Spleen (tissue), 13 donors: ENCODE measurements at places on chromosomes 4 and X. TPM values are rescaled to one million over a fixed set of nuclear protein-coding genes. Genes with fewer than 3 reads are reported as not detected.

GRCh38 chr4:65416891-65417290 lies 253.4 kb downstream of the EPHA5 start:
- DNase-seq = no peak

GRCh38 chrX:119647552-119648420 lies 41.6 kb upstream of the NKRF start:
- no peak for DNase-seq

Gene HTR2C
- not detected for total RNA-seq

Gene EVC2
- 2.4 TPM for total RNA-seq

DNA sequence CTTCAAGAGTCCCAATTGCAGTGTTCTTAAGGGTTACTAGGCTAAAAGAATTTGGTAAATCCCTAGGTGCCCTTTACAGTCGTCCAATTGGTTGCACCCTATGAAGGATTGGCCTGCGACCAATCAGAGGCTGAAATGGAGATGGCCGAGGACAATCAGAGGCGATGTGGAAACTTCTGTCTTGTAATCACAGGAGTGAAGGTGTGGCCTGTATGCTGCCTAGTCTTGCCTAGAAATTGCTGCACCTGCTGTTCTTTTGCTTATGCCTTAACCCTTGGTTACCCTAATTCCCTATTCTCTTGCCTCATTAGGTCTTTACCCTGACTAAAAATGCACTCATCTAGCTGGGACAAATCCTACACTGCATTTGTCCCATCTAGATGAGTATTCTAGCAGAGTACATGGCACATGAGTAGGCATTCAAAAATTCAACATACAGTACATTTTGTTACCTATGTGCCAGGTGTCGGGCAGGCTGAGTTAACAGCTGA lies 1.0 kb upstream of the DCK start:
- DNase-seq = no peak

DNA sequence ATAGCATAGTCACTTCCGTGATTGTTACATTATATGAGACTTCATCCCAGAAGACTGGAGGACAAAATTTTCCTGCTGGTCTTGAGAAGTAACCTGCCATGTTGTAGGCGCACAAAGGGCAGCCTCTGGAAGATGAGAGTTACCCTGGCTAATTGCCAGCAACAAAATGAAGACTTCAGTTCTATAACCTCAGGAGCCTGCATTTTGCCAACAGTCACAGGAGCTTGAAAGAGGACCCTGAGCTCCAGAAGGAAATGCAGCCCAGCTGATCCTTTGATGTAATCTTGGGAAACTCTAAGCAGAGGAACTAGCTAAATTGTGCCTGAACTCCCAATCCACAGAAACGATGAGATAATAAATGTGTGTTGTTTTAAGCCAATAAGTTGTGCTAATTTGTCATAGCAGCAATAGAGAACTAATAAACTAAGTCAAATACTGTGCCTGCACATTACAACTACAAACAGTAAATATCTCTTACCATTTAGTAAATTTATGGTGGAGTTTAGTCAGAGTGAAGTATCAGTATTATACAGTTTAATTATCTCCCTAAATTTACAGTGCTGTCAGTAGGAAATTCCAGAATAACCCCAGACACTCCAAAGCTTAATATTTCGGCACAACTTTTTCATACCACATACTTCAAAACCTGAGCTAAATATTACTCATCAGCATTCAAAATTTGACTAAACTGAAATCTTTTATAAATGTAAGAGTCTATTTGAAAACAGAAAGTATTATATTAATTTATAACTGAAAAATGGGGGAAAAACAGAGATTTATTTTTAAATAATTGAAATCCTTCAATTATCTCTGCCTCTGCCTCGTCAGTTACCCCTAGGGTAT lies 90.1 kb upstream of the MAPK10 start:
- no peak for DNase-seq

- DNase-seq = no peak
Observed at GRCh38 chr4:99002279-99002678, 6.8 kb downstream of the METAP1 start.

DNA sequence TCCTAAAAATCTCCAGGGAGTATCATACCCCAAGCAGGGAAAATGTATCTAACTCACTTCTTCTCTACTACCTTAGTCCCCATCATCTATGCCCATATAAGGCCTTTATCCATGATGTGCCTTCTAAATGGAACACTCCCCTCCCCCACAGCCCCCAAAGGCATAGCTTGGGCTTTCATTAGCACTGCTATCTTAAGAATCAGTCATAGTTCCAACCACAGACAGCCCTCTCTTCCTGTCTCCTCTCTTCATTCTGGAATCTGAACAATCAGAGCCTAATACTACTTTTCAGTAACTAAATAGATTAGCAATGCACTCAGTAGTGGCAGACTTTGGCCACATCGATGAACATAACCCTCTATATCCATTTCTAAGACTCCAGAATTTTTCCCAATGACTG lies 313.2 kb upstream of the DKK2 start:
- DNase-seq = no peak

- DNase-seq = peak; percentile 56
Observed at GRCh38 chr4:5823542-5824211, 69.2 kb downstream of the CRMP1 start.

DNA sequence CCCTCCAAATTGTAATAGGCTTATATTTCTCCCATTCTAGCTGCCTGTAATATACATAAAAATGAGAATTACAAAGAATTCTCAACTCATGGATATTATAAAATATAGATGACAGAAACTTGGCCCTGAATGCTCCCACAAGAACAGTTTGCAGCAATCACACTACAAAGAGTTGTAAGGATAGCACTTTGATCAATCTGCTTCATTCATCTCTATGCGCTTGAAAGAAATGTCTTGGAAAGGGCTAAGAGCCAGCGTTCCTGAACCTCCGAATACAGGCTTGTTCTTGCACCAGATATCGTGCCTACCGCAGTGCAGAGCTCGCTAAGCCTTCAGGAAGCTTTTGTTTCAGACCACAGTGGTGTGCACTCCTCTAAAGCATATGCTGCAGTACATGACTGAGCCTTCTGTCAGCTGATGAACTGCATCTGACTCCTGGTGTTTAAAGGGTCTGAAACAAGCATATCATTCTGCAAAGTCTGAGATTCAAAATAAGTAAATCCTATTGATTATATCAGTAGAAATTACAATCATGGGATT lies 417.6 kb upstream of the ZFP42 start:
- no peak for DNase-seq

DNA sequence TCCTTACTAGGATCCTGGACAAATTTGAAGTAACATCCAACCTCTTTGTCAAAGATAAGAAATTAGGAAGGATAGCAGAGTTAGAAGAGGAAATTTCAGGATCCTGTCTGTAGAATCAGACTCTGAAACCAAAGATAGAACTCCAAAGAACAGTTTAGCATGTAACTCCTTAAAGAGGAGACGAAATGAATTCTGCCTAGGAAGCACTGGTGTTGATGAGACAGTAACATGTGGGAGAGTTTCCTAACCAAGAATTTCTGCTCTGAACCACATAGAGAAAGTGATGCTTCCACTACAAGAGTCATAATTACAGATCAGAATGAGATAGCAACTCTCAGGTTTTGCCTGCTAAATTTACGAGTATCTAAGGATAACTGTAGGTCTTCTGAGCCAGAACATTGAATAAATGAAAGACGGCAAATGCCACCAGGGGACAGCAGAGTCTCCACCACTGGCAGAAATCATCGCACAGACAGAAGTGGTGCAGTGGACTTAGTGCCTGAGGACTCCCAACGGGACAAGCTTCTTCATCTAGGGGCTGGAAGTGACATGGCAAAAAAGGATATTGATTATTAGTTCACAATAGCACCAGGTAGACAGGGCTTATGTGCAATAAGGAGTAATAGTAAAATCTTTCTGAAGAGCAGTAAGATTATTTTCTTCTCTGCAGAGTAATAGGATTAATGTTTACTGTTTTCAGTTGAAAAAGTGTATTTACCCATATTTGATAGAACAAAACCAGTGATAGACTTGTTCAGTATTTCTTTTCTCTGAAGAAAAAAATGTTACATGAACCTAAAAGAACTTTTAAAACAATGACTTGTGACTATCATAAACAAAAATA lies 6.7 kb upstream of the PPID start:
- DNase-seq = no peak

Gene FGD1
- 3.8 TPM for total RNA-seq

GRCh38 chr4:88743696-88744095 lies 46.1 kb upstream of the NAP1L5 start:
- no peak for DNase-seq

DNA sequence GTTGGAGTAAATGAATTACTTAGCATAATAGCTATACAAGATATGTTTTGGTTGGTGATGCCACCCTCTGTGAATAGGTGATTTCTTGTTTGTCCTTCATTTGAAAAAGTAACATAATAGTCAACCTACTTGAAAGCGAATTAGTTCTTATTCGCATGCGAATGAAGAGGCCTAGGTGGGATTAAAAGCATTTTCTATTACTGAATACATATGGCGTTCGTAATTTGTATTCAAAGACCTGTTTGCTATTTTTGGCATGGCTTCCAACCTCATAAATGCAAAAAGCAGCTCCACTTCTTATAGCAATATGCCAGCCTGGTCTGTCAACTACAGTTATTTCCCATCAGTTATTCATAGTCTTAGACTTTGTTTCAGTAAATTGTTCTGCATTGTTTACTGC lies 261.3 kb downstream of the TENM3 start:
- no peak for DNase-seq

DNA sequence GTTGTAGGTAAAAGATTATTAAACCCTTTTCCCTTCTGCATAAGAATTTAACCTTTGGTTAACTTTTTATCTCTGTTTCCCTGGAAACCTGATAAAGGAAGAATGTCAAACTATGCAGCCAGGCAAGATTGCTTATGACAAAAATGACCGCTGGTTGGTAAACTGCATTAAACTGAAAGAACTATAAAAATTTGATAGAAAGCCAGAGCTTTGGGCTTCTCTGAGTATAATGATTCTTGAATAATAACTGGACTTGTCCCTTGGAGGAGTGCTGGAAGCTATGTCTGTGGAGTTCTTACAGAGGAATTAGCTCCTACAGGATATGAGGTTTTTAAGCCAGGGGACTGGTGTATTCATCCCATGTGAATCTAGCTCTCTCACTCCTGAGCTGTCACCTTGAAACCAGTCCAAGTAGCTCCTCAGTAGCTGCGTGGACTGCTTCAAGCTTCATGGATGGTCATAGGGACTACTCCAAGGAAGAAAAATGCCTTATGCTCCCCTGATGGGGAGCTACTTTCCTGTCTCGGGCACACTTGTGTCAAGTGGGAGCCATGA lies 52.0 kb downstream of the RASL11B start:
- no peak for DNase-seq

DNA sequence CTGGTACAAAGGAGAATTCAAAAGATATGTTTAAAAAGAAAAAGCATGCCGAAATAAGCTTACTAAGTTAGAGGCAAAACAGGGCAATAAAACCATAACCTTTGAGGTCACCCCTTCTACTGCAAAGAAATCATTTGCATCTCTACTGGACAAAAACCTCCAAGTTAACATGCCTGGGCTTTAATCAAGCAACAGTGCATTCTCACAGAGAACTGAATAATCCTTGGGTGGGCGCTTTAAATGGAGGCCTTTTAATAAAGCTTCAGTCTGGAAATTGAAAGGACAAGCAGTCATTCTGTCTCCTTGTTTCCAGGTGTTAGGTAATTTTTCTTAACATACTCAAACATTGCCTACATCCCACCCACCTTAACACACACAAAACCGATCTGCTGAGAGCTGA lies 34.6 kb upstream of the SMS start:
- no peak for DNase-seq

Gene CUL4B
- 49.3 TPM for total RNA-seq

DNA sequence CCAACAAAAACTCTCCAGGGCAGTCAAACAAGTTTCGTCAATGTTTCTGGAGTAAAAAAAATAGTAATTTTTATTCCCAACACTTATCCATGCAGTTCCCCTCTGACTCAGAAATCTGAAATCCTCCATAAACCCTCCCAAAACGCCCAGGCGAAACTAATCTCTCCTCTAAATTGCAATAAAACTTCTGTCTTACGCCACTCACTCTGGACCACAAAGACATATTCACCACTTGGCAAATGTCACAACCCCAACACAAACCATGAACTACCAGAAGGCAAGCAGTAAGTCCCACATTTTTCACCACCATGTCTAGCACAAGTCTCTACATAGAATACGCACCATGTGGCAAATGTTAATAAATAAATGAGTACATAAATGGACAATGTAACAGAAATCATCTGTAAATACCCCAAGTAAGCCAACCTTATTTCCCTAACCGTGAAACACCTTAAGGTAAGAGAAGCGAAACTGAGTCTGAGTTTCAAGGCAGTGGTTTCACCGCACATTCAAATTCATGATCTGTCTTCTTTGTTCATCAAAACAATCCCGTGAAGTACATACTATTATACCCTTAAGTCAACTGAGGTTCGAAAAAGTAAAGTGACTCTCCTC lies 1.6 kb downstream of the PAPSS1 start:
- no peak for DNase-seq

DNA sequence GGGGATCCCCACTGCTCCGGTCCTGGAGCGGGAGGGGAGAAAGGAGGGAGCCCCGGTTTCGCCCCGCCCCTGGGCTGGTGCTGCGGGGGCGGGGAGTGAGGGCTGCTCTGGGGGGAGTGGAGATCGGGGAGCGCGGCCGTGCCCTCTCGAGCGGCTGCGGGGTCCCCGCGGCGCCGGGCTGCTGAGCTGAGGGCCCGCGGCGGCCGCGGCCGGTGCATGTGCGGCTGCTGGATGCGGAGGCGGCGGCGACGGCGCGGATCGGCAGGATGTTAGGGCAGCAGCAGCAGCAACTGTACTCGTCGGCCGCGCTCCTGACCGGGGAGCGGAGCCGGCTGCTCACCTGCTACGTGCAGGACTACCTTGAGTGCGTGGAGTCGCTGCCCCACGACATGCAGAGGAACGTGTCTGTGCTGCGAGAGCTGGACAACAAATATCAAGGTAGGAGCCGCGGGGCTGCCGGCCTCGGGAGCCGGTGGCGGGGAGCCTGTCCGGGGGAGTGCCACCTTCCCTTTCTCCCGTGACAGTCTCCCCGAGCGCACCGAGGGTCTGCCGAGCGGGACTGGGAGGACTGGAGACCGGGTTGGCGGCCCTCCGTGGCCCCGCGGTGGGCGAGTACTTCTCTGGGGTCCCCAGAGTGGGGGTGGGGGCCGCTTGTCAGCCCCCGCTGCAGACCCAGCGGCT lies at the start of gene ING2:
ING2 (plus strand) TSS at position 129 of the 681 bp plus-strand sequence; CDS start at position 267, 138 bp downstream.
- no peak for DNase-seq

GRCh38 chr4:7160439-7160838 lies 31.9 kb upstream of the SORCS2 start:
- DNase-seq = peak; percentile 54

DNA sequence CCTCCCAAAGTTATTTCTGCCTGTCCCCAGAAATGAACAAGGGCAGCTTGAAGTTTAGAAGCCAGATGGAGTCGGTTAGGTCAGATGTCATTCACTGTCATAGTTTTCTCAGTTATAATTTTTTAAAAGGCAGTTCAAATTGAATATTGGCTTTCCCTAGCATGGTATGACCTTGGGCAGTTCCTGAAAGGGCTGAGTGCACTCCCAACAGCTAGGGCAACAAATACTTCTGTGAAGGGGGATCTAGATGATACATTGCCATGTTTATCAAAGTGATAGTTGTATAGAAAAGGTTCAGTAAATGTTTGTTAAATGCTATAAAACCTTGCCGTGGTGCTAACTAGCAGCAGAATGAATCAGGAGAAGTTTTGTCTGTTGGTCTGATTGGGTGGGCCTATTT lies 938.1 kb upstream of the GRIA3 start:
- DNase-seq = no peak

Gene NSUN7
- 5.8 TPM for total RNA-seq
